Globus pallidus (tissue), 1 donor: ENCODE measurements at places on chromosomes 2 and 18.

GRCh38 chr2:75068546-75068945 lies 110.1 kb downstream of the POLE4 start:
- DNase-seq: no peak

DNA sequence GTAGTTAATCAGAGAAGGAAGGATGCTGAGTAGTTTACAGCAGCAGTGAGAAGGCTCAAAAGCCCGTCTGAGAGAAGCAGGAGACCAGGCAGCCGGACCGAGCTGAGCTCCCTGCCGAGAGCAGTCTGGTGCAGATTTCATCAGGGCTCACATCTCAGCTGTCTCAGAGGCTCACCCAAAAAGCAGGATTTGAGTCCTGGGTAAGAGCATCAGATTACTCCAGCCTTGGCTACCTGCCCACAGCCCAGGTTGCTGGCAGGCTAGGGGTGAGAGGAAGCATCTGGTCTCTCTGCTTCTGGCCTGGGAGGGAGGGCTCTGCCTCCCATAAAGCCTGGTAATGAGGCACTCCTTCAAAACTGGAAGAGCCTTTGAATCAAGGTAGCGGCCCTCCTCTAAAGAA lies 140.5 kb downstream of the ST6GAL2 start:
- DNase-seq: no peak

GRCh38 chr2:240213476-240214421 lies 73.3 kb upstream of the OTOS start:
- peak; percentile 48 for DNase-seq

GRCh38 chr2:237405605-237406004 lies 8.4 kb downstream of the COL6A3 start:
- DNase-seq: no peak

DNA sequence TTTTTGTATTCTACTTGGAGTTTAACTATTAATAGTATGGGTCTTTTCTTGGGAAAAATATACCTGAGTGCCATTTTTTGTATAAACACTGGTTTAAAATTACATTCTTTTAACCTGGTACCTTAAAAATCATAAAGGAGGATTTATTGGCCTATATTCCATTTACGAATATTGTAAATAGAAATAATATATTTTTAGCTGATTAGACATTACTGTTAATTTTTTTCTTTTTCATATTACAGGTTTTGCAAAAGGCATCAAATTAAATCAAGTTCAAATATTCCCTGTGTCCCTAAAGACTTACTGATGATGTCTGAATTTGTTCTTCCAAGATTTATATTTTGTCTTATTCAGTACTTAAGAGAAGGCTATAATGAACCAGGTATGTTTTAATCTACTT lies 44.7 kb downstream of the UBR3 start:
- DNase-seq: no peak

DNA sequence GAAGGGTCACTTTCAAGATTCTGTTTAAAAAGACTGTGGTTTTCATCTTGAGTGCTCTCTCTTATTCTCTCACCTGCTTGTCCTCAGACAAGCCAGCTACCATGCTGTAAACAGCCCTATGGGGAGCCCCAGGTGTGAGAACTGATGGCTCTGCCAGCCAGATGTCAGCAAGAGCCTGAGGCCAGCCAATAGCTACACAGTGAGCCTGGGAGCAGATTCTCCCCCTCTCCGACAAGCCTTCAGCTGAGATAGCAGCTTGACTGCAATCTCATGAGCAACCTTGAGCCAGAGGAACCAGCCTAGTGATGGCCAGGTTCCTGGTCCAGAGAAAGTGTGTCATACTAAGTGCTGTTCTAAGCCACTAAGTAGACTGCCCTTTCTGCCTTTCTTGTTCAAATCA lies 272.1 kb downstream of the NAPG start:
- no peak for DNase-seq

- no peak for DNase-seq
Measured at GRCh38 chr2:220057391-220057790, 430.0 kb downstream of the SLC4A3 start.

DNA sequence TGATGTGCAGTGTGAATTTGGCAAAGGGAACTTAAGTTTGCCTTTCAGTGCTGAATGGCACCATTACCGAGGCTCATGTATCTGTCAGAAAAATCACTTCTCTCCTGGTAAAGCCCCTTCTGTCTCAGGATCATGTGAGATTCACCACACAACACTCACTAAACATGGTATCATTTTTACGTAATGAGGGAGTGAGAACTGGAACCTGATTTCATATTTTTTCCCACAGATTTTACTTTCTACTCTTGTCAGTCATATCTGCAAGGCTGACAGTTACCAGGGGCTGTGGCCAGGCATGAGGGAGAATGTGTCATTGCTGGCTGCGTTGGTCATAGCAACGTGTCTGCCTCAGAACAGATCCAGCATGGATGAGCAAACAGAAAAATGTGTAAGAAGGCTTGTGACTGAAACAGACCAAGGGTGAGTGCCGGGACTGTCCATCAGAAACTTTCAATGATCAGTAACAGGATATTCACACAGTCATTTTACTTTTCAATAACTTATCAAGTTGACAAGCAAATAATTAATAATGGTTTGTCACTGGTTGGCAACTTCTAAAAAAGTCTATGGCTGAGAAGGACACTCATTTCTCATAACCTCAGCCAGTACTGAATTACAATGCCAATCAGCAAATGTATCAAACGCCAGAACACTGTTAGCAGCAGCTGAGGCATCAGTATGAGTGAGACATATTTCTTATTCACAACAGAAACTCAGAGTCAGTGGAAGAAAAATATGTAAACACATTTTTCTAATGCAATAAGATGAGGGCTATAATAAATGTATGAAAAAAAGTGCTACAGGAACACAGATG lies 100.5 kb downstream of the CDC42EP3 start:
- DNase-seq: no peak

DNA sequence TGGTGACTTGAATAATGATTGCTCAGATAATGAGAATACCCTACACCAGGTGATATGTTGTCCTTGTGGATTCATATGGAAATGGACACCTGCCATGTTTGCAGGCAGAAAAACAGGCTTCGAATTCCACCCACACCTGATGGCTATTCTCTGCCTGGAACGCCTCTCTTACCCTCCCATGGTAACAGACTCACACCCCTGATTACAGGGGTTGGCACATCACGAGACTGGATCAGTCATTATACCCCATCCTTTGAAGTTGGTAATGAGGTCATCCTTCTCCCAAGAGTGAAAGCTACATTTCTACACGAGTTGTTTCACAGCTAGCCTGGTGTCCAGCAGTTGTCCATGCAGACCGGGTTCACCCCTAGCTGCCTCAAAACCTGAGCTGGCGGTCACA lies 71.4 kb upstream of the MBOAT2 start:
- DNase-seq: no peak

- no peak for DNase-seq
Measured at GRCh38 chr18:22829781-22830180, 103.3 kb upstream of the RBBP8 start.

GRCh38 chr2:40457837-40458236 lies 5.9 kb upstream of the SLC8A1 start:
- no peak for DNase-seq

DNA sequence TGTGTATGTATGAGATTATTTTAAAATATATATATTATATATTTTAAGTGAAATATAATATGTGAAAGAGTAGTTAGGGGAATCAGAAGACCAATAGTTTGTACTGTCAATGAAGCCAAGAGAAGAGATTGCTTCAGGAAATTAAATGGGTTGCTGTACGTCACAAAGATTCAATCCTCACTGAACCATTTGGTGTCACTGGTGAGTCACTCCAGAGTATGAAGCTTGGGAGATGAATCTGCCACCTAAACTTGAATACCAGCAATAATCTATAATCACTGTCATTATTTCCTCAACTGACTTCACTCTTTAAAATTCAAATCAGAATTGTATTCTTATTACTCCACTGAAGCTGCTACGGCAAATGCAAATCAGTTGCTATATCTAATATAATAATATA lies 41.9 kb upstream of the SCN9A start:
- peak; percentile 8 for DNase-seq

DNA sequence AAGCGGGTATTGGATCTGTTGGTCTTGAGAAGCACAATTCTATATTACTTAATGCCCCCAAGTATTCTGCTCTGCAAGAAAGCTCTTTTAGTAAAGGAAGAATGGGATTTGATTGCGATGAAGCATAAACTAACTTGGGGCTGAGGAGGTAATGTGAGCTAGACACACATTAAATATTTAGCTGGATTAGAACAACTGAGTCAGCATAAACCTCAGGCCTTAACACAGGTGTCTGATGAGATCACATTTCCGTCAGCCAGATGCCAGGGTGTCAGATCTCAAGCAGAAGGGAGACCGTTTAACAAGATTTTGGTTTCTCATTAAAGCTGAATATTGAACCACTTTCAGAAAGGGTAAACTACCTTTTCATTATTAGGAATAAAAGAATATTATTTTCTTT lies 94.5 kb downstream of the GYPC start:
- DNase-seq: no peak

- DNase-seq: no peak
Measured at GRCh38 chr2:18630541-18630940, 41.2 kb upstream of the NT5C1B start.

DNA sequence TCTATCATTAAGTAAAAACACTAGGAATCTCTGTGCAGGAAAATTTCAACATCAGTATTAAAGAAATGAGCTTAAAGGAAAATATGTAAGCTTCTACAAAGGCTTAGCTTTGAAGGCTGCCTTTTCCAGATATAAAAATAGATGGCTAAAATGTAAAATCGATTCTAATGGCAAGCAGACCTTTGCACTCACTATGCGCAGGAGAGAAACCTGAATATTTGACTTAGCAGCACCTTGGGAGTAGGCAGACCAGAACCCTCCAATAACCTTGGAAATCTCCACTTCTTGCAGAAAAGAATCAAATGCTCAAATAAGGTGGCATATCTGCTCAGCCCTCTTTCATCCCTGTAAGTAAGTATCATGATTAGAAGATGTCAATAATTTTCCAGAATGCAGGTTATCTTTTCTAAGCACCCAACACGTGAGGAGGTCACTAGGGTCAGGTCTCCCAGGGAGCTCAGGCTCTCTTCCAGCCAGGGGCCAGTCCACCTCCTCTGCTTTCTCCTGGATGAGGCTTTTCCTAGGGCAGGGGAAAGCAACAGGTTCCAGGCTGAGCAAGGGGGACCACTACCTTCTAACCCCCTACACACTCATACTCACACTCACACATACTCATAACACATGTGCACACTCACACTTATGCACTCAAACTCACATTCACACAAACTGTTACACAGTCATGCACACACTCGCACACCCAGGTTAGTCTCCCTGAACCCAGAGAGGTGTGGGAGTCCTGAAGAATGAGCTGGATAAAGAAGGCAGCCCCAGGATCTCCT lies 3.8 kb downstream of the PIEZO2 start:
- DNase-seq: no peak

- DNase-seq: no peak
Measured at GRCh38 chr2:232852676-232853075, 17.4 kb upstream of the SNORC start.

DNA sequence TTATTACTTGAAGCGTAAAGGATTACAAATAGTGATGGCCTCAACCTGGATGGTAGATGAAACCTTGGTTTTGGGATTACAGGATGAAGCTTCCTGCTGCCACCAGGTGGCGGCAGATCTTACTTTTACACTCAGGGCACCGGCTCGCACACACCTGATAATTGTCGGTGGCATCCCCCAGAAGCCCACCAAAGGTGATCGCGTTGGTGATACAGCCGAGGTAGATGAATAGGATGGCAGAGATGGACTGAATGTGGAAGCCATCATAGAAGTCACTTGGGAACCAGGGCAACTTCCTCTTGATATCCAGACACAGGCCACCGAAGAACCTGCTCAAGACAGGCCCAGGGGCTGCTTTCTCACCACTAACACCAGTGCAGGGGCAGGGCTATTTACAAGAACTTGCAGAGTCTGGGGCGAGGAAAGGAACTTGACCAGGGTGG lies 51.8 kb downstream of the MTHFD2 start:
- peak; percentile 43 for DNase-seq

DNA sequence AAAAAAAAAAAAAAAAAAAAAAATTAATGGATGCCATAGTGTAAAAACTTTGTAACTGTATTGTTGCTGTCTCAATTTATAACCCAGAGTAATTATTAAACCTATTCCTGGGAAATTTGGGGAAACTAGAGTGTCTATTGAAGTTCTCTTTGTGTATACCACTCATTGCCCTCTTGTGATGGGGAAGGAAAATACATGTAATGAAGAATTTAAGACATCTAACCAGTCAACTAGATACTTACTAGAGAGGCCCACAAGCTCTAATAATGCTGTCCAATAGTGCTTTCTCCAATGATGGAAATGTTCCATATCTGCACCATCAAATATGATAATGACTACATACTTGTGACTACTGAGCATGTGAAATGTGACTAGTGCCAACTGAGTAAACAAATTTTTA lies 168.5 kb upstream of the SLC39A10 start:
- DNase-seq: no peak

DNA sequence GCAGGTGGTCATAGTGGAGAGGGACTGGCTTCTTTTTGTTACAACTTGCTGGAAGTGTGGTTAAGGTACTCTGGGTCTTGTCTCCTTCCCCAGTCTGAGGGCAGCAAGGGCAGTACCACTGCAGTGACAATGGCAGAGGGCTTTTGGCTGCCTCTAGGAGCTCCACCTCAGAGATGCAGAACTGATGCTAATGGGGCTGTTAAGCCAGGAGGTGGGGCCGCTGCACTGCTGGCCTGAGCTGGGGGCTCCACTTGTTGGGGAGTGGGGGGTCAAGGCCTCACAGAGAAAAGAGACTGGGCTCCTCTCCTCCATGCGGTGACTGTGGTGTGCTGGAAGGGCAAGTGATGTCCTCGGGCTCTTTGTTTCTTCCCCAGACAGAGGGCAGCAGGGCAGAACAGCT lies 135.7 kb downstream of the DSEL start:
- DNase-seq: no peak

GRCh38 chr2:44237221-44237620 lies 38.1 kb upstream of the SLC3A1 start:
- DNase-seq: no peak

GRCh38 chr2:134669731-134670669 lies 48.8 kb downstream of the TMEM163 start:
- DNase-seq: no peak

DNA sequence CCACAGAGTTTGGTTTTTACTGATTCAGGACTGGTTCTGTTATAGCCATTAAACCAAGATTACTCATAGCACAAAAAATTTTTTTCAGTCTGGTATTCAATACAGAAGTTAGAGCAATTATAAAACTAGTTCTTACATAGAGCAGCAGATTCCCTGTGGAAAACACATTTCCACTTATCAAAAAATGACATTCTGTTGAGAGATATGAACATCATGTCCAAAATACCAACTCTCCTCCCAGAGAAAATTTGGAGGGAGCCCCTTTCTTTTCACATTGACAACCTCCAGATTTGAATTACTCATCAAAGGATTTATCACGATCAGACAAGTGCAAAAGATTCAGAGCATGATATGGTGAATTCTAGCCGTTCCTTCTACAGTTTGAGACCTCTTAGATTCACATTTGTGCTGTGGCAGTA lies 126.8 kb upstream of the SERPINE2 start:
- no peak for DNase-seq

DNA sequence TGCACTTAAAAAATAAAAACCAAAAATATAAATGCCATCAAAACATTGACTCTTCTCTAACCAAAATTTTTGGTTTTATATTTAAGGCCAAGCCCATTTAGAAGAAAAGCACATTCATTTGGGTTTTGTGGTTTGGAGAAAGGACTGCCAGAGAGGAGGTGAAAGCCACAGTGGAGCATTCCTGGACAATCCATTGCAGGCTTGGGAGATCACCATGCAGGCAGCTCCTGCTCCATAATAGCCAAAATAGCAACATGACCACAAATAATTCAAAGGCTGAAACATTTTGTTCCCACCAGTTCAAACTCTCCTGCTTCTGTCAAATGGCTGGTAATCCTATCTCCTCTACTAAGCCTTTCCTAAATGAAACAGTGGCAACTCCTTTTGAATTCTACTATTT lies 73.5 kb downstream of the GALNT3 start:
- no peak for DNase-seq
